ENCODE measurements at places on chromosomes 2 and 18. TPM values are rescaled to one million over a fixed set of nuclear protein-coding genes. Genes with fewer than 3 reads are reported as not detected.

The GKN1 gene
- total RNA-seq: not detected

The ID2 gene
- 8.1 TPM for total RNA-seq

The ABHD3 gene
- total RNA-seq: 11.4 TPM

The PDE1A gene
- total RNA-seq: 0.27 TPM

The INPP5D gene
- total RNA-seq: 39.6 TPM

The NEURL3 gene
- total RNA-seq: not detected

The ADRA2B gene
- total RNA-seq: not detected

The ERFE gene
- total RNA-seq: 1.2 TPM

The WDR7 gene
- total RNA-seq: 22.0 TPM

The CBLN2 gene
- total RNA-seq: 0.27 TPM

The CCDC85A gene
- total RNA-seq: 15.4 TPM

The PEX13 gene
- total RNA-seq: 47.3 TPM

The FARSB gene
- 41.6 TPM for total RNA-seq

The GPR39 gene
- total RNA-seq: not detected

The SRD5A2 gene
- under 0.01 TPM for total RNA-seq

The LRATD1 gene
- total RNA-seq: 0.13 TPM

The NPPC gene
- total RNA-seq: not detected

The ALPG gene
- total RNA-seq: not detected

The LYPD6 gene
- total RNA-seq: 5.4 TPM

Data from thoracic aorta endothelial cell (primary cell).